ENCODE measurements at places on chromosomes 16 and 17.
A peak's percentile ranks its signal among the peaks of the same experiment; 100 is the strongest.

DNA sequence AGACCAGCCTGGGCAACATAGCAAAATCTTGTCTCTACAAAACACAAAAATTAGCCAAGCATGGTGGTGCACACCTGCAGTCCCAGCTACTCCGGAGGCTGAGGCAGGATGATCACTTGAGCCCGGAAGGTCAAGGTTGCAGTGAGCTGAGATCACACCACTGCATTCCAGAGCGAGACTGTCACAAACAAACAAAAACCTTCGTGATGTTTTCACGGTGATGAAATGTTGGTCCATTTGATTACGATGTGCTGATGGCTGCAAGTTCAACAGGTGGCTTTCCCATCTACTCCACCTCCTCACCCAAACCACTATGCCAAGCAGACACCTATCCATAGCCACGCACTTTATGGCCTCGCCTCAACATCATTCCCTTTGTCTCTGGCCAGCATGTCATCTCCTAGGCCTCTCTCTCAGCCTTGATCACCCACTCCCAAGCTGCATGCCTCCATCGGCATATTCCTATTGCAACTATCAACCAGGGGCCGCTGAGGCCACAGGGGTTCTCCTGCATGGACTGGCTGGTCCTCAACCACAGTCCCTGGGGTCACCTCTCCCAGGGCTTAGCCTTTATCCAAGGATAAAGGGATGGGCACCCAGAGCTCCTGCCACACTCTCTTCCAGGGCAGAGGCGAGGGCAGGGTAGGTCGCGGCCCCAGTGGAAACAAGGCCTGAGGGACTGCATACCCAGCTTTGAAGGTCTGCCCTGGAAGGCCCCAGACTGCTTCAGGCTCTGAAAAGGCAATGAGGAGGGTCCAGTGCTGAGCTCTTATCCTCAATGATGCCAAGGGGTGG lies 17.1 kb upstream of the ALOX15B start:
- no peaks in the 10 kb centered on the region for H3K36me3 ChIP-seq
- no peak for DNase-seq
- no peak overlapping the region for H3K4me3 ChIP-seq
- peaks cover 9% of the 10 kb centered on the region for H3K4me1 ChIP-seq
- peaks cover 13% of the 10 kb centered on the region for H3K27me3 ChIP-seq

- DNase-seq, result no peak
- H3K4me1 ChIP-seq, result peaks cover 61% of the 10 kb centered on the region
- no peaks in the 10 kb centered on the region for H3K36me3 ChIP-seq
- peak overlapping the region; percentile 55 for H3K4me3 ChIP-seq
- peaks cover 42% of the 10 kb centered on the region for H3K27me3 ChIP-seq
- H3K27ac ChIP-seq, result peak overlapping the region; percentile 64
These were observed 4.9 kb upstream of the CBX4 start for GRCh38 chr17:79843816-79844800.

DNA sequence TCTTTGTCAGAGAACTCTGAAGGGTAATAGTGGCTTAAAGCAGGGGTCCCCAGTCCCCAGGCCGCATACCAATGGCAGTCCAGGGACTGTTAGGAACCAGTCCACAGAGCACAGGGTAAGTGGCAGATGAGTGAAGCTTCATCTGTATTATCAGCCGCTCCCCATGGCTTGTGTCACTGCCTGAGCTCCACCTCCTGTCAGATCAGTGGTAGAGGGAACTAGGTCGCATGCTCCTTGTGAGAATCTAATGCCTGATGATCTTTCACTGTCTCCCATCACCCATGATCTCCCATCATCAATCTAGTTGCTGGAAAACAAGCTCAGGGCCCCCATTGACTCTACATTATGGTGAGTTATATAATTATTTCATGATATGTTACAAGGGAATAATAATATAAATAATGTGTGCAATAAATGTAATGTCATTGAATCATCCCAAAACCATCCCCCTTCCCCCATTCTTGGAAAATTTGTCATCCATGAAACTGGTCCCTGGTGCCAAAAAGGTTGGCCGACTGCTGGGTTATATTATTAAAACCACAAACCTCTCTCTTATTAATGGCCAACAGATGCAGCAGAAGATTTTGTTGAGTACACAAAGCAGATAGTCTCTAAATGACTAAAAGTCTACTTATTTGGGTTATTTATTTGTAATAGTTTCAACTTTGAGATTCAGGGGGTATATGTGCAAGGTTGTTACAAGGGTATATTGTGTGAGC lies 782.7 kb downstream of the CDH11 start:
- H3K27ac ChIP-seq, result no peak overlapping the region
- H3K4me3 ChIP-seq, result no peak overlapping the region
- H3K27me3 ChIP-seq, result no peaks in the 10 kb centered on the region
- H3K4me1 ChIP-seq, result no peaks in the 10 kb centered on the region
- H3K36me3 ChIP-seq, result no peaks in the 10 kb centered on the region
- no peak for DNase-seq

DNA sequence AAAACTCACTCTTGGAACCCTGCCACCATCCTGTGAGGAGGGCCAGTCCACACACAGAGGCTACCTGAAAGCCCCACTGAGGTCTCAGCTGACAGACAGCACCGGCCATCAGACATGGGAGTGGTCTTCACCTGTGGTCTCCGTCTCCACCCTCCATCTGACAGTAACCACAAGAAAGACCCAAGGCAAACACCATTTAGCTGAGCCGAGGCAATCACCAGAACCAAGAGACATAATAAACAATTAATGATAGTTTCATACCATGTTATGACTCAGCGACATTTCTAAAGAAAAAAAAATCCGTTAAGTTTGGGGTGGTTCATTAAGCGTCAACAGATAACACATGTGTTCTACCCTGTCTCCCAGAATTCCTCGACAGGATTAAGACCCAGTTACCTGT lies 6.1 kb upstream of the EVPLL start:
- H3K4me1 ChIP-seq, result no peaks in the 10 kb centered on the region
- no peaks in the 10 kb centered on the region for H3K27me3 ChIP-seq
- no peaks in the 10 kb centered on the region for H3K36me3 ChIP-seq
- no peak overlapping the region for H3K27ac ChIP-seq

GRCh38 chr17:75695830-75696271 lies 25.4 kb upstream of the ITGB4 start:
- no peak overlapping the region for H3K4me3 ChIP-seq
- peak overlapping the region; percentile 86 for H3K27ac ChIP-seq
- H3K27me3 ChIP-seq, result no peaks in the 10 kb centered on the region
- peaks cover 3% of the 10 kb centered on the region for H3K36me3 ChIP-seq
- DNase-seq, result no peak
- H3K4me1 ChIP-seq, result peaks cover 92% of the 10 kb centered on the region

DNA sequence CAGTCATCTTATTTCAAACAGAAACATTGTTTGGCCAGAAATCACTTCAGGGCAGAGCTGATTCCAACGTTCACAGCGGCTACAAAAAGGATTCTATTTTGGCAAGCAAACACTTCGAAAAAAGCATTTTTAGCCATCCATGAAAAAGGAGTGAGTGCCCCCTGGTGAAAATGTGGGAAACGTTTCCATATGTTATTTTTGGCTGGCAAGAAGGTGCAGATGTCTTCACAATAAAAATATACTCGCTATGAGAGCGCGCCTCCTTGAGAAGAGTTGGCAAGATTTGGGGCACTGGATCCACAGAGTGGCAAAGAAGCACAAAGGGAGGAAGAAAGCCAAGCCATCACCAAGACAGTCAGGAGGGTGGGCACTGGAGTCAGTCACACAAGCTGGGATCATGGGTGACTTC lies 191.1 kb downstream of the CHD9NB start:
- no peaks in the 10 kb centered on the region for H3K36me3 ChIP-seq
- no peaks in the 10 kb centered on the region for H3K27me3 ChIP-seq
- DNase-seq, result peak; percentile 81
- no peaks in the 10 kb centered on the region for H3K4me1 ChIP-seq
- H3K27ac ChIP-seq, result no peak overlapping the region

- H3K27ac ChIP-seq, result no peak overlapping the region
- peak overlapping the region; percentile 52 for H3K4me3 ChIP-seq
- no peaks in the 10 kb centered on the region for H3K36me3 ChIP-seq
These were observed 22.6 kb downstream of the ACSM1 start for GRCh38 chr16:20674684-20675487.

DNA sequence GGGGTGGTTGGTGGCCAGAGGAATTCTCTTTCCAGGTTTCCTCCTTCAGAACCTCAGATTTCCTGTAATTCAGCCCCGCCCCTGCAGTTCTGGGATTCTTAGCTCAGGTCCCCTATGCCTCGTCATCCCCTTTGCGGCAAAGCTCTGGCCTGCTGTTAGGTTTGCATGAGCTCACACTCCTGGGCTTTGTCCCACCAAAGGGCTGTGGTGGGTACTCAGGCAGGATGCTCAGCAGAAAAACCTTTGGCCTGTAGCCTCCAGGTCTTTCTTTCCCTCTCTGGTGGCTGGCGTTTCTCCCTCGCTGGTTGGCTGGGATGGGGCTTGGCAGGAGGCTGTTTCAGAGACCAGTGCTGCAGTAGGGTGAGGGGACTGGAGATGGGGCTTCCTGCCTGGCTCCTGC lies 9.6 kb upstream of the PLEKHG4 start:
- no peaks in the 10 kb centered on the region for H3K36me3 ChIP-seq
- H3K4me1 ChIP-seq, result no peaks in the 10 kb centered on the region

- H3K4me1 ChIP-seq, result no peaks in the 10 kb centered on the region
- no peak overlapping the region for H3K27ac ChIP-seq
- DNase-seq, result no peak
- H3K27me3 ChIP-seq, result no peaks in the 10 kb centered on the region
- H3K36me3 ChIP-seq, result no peaks in the 10 kb centered on the region
- H3K4me3 ChIP-seq, result no peak overlapping the region
These were observed 713.2 kb downstream of the CDH11 start for GRCh38 chr16:64408699-64409098.

Data from esophagus muscularis mucosa (tissue), 4 donors.